ENCODE measurements at places on chromosomes 6 and 20.

- no peak for DNase-seq
Measured at GRCh38 chr6:158666628-158667359, 16.9 kb downstream of the SYTL3 start.

GRCh38 chr6:138970856-138971425, 17.1 kb downstream of the REPS1 start:
- DNase-seq: peak; percentile 17

- DNase-seq: peak; percentile 87
Measured at GRCh38 chr6:119129148-119129967, 50.9 kb upstream of the FAM184A start.

DNA sequence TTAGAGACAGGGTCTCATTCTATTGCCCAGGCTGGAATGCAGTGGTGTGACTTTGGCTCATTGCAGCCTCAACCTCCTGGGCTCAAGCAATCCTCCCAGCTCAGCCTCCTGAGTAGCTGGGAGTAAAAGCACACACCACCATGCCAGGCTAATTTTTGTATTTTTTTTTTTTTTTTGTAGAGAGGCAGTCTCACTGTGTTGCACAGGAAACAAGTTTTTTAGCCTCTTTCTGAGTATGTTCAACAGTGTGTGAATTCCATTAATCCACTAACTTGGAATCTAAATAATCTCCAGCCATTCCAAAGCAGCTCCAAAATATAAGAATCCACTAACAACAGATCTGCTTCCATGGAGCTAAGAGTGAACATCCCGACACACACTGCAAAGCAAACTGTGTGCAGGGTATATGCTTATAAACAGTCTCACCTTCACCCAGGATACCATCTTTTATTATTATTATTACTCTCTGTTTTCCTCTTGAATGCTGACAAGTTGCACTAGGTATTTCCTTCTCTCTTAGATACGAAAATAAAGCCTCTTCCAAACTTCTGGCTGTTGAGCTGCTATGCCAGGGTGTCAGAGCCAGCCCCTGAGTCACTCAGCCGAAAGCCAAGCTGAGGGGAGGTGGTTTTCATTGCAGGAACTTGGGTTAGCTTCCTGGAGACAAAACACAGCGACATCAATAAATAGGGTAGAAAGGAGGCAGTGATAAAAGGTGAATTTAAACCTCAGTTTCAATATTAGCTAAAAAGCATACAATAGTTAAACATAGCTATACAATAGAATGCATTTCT, 264.9 kb downstream of the HIVEP2 start:
- no peak for DNase-seq

DNA sequence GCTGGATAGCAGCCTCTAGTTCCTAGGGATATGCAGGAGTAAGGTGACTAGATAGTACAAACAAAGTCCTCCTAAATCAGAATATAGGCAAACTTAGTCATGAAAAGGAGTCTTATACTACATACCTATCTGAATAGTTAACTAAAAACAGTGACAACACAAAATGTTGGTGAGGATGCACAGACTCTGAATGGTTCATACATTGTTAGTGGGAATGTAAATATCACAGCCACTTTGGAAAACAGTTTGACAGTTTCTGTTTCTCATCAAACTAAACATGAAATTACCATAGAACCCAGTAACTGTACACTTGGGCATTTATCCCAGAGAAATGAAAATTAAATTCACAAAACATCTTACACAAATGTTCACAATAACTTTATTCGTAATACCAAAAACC, 17.2 kb downstream of the NFS1 start:
- no peak for DNase-seq

- DNase-seq: no peak
Measured at GRCh38 chr6:107401573-107401972, 57.8 kb downstream of the PDSS2 start.

DNA sequence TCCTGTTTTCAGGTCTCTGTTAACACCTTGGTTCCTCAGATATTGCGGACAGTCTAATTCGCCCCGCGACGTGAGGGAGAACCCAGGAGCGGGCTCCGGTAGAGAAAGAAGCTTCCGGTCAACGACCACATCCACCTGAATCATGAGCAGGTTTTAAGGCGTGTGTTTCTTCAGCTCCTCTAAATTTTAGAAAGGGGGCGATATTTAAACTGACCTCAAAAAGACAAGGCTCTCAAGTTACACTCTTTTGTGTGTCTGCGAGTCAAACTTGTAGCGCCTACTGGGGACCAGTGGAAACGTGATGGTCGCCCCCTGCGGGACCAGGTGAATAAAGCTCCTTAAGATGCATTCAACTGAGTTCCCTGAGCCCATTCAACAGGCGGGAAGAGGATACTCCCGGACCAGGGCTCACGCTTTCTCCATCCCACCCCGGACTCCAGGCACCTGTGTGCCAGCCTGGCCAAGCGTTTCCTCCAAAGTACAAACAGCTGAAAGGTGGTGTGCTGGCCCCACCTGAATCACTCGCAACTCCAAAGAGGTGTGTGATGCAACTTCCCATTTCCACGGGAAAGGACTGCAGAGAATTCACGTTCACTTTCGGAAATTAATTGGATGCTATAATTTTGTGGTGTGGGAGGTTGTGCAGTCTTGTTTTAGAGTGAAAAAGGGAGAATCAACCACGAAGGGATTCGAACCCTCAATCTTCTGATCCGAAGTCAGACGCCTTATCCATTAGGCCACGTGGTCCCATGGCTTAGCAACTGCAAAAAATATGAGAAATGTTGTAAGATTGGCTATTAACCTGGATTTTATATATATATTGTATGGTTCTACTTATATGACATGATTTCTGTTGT, 17.0 kb downstream of the GPX5 start:
- DNase-seq: peak; percentile 93

All from brain (organoid and tissue), 16 donors.